Kidney epithelial cell (primary cell): ENCODE measurements at places on chromosomes 1 and 21. TPM values are rescaled to one million over a fixed set of nuclear protein-coding genes. Genes with fewer than 3 reads are reported as not detected.

The LCE1D gene
- not detected in 2 replicates for total RNA-seq

The SIM2 gene
- 9.5 and 16.3 TPM in 2 replicates for total RNA-seq

DNA sequence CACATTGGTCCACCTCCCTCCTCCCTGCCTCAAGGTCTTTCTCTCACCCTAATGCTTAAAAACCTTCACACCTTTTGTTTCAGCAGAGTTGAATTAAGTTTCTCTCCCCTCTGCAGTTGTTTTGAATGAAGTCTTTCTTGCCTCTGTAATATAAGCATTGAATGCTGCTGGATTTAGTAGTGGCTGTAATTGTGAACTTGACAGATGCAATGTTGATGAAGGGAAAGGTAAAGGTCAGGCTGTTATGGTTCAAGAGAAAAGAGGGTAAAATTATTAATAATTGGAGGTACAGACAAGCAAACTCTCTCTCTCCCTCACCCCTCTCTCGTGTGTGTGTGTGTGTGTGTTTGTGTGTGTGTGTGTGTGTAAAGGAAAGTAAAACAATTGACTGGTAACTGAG lies 509.8 kb downstream of the AMY1C start:
- no peak for DNase-seq

- no peak for DNase-seq
Measured at GRCh38 chr1:15401391-15402055, 8.2 kb upstream of the EFHD2 start.

DNA sequence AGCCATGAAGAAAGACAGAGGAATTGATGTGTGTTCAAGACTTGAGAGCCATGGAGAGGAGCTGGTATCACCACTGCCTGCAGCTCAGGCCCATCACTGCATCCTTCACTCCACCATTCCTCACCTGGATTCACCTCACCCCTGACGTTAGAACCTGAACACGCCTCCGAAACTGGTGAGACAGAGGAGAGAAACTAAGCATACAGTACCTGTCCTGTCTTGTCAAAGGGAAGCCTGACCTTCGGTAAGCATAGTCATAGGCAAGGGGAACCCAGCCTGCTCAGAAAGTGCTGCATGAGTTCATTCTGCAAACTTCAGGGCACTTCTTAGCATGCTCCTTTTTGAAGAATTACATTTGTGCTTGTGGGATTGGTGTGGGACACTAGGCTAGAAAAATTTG lies 425.8 kb downstream of the DSCAM start:
- DNase-seq, result no peak

DNA sequence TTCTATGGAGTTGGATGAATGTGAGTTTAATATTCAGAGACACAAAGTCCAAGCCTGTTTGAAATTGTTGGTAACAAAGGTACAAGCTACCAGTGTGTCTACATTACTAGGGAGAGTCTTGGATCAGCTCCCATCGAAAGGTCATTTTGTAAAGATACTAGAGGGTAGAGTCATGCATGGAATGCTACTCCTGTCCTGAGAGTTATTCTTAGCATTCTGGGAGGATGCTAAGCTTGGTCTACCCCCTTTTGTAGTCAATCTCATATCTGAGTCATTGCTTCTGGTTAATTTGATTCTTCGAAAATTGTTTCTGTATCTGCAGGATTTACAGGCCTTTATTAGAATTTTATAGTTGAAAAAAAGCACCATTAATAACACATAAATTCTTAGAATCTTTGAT lies 240.2 kb downstream of the ST6GALNAC3 start:
- no peak for DNase-seq

GRCh38 chr21:42073145-42074099 lies 2.3 kb downstream of the UMODL1 start:
- no peak for DNase-seq
